ENCODE measurements at places on chromosomes 3 and 15. TPM values are rescaled to one million over a fixed set of nuclear protein-coding genes. Genes with fewer than 3 reads are reported as not detected.

GRCh38 chr15:88038261-88038660, 218.3 kb downstream of the NTRK3 start:
- no peak for DNase-seq

PAK6 gene
- total RNA-seq: 8.7 TPM

- no peak for DNase-seq
Measured at GRCh38 chr3:188486126-188486525, 332.2 kb downstream of the LPP start.

- no peak for DNase-seq
Measured at GRCh38 chr3:175478301-175478700, 619.2 kb downstream of the NAALADL2 start.

GRCh38 chr3:99542767-99543518, 95.5 kb upstream of the COL8A1 start:
- DNase-seq: no peak

CPEB1 gene
- 2.5 TPM for total RNA-seq

All from WTC11 (cell line).